Activated CD4-positive, alpha-beta T cell treated with anti-CD3 and anti-CD28 coated beads, Interleukin-2, amount 50 U/mL, for 24 hours (primary cell): ENCODE measurements at places on chromosomes 12 and 14.

- no peak for DNase-seq
Observed at GRCh38 chr12:124699909-124700308, 132.5 kb upstream of the NCOR2 start.

GRCh38 chr14:93064411-93065271 lies 51.1 kb downstream of the ITPK1 start:
- no peak for DNase-seq

DNA sequence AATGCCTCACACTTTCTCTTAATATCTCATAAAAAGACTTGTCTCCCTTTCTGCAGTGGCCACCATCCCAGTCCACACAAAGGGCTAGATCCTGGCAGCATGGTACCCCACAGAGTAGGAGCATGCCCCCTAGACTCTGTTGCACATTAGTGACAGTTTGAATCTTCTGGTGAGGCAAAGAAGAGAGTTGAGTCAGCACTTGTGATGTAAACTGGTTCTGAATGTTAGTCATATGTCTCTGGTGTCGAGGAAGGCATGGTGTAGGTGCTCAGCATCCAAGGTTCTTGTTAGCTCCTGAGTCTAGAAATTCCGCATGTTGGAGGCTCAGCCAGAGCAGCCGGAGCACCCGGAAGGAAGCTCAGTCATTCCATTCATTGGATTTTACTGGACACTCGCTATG lies 9.8 kb downstream of the TTC9 start:
- no peak for DNase-seq

DNA sequence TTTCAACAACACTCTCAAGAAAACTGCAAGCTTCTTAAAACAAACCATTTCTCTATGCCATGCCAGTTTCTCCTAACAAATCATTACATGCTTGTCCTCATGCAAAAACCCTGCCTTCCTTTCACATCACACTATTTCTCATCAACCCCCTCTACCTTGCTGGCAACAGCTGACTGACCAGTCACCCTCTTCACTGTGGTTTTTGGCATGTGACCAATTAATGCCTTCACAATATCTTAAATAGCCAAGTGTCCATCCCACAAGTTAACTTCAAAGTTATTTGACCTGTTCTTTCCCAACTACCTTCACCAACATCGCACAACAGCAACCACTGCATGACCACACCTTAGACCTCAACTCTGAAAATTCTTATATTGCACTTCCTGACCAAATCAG lies 159.6 kb downstream of the CEP128 start:
- no peak for DNase-seq

GRCh38 chr14:29895591-29896083 lies 32.0 kb downstream of the PRKD1 start:
- no peak for DNase-seq

DNA sequence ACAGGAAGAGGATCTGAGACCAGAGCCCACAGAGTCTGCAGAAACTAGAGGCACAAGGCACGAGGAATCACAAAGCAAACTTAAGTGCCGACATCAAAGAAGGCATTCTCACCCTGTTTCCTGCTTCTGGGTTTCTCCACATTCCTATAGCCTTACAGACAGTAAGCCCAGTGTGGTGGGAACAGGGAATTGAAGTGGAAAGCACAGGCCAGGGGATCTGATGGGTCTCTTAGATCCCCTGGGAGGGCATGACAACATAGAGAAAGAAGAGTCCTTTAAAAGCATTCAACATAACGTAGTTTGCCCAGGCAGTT lies 75.6 kb upstream of the FRMD6 start:
- DNase-seq: no peak

DNA sequence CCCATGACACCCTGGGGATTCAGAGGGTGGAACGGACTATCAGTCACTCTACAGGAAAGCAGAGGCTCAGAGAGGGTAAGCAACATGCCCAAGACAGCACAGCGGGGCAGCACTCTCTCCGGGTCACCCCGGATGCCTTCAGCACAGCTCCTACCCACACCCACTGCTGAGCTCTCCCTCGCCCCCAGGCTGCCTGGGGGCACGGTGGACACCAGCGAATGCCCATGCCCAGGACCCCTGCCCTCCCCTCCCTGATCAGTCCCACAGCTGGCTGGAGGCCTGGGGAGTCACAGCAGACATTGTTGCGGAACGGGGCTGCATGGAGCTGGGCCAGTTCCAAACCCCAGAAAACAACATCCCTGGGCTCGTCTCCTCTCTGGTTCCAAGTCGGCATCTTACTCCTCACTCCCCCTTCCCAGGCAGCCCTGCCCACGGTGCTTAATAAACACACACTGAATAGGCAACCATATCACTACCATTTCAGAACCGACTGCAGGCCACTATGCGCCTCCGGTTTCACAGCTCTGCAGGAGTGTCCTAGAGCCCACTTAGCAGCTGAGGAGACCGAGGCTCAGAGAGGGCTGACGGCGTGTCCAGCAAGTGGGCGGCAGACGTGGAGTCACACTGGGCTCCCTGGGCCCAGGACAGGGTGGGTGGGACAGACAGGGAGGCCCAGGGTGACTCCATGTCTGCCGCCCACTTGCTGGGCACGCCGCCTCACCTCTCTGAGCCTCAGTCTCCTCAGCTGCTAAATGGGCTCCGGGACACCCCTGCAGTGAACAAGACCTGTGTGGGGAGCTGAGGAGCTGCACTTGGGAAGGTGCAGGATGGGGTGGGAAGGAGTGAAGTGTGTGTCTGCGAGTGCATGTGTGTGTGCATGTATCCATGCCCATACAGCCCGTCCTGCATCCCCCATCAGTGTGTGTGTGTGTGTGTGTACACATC lies 27.0 kb downstream of the CCDC85C start:
- no peak for DNase-seq

DNA sequence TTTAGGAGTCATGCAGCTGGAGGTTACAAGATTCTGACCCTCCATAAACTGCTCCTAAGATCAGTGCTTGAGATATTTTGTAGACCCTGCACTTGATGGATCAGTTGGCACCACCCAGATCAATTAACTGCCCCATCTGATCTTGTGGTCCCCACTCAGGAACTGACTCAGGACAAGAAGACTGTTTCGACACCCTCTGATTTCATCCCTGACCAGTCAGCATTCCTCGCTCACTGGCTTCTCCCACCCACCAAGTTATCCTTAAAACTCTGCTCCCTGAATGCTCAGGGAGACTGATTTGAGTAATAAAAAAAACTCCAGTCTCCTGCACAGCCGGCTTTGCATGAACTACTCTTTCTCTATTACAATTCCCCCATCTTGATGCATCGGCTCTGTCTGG lies 360.2 kb downstream of the GALC start:
- no peak for DNase-seq

DNA sequence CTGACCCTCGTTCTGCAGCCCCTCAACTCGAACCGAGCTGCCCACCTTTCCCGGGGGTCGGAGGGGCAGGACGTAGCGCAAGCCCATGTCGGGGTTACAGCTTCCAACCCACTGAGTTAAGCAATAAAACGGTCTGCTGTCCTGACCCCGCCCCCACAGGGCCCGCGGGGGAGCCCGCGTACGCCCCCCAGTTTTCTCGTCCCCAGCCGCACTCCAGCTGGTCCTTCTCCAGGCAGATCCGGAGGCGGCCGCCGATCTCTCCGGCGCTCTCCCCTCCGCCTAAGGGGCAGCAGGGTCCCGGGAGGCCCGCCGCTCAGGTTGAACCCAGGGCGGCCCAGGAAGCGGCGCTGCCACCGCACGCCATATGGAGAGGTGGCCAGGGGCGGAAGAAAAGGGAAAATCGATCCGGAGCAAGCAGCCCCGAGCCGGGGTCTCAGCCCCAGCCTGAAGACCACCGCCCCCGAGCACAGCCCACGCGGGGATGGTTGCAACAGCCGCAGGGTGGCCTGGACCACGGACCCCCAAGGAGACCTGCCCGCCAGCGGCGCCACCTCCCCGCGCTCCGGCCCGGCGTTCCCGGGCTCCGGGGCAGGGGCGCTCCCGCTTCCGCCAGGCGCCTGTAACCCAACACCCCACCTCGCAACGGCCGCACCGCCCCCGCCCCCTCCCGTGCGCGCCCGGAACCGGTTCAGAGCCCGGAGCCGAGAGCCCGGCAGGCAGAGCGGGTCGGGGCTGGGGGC lies 760 bp downstream of the ACTN1 start:
- no peak for DNase-seq

DNA sequence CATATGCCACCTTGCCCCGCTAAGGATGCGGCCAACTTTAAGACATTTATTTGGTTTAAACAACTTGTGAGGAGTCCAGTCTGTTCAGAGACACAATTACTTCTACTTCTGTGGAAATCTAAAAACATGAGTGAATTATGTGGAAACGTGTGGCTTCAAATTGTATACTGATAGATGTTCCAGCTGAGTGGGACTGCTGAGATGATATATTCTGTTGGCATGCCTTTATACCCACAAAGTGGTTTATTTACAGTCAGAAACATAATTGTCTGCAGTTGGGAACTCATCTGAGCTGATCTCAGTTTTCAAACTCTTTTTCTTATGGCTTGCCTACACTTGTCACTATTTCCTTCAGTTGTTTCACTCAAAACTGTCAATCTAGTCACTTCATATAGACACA lies 67.8 kb downstream of the FLRT2 start:
- DNase-seq: no peak

DNA sequence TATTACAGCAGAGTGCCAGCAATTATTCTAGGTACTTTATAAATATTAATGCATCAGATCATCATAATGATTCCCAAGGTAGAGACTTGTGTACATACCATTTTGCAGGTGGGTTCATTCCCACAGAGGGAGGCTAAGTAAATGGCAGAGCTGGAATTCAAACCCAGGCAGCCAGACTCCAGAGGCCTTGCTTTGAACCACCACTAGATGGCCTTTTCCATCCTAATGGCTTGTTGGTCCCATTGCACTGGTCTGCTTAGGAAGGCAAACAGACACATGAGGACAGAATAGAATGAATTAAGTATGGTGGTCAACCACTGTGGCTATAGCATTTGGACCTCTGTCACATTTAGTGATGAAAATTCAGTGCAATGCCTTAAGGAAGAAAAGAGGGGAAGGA lies 158.7 kb downstream of the METTL25 start:
- DNase-seq: no peak

GRCh38 chr12:65891987-65892481 lies 67.8 kb downstream of the HMGA2 start:
- DNase-seq: no peak

DNA sequence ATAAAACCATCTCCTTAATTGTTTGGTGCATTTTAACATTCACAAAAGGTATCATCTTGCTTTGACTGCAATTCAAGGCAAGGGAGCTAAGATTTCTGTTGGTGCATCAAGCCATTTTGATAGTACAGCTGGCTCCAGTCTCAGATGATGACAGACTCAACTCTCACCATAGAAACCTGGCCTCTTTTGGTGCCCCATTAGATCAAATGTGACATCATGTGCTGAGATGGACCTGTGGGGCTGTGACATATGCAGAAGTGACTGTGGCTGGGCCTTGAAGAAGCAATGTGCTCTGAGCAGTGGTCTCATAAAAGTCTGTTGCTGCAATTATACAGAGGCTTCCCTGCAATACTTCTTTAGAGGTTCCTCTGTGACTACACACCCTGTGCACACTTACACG lies 88.4 kb downstream of the SLC2A13 start:
- DNase-seq: no peak

DNA sequence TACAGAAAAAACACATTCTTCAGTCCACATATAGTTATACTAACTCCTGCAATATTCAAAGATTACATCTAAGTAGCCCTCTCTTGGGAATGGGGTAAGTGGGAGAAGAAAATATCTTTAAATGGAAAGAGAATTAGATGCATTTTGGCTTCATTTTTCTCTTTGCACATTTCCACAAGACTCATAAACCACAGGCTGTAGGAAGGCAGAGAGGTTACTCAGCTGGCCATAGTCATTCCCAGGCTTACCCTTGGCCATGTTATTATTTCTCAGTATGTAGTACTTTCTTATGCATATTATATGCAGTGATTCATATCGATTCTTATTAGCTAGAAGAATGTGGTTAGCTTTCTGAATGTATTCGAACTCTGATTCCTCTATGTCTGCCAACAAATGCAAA lies 92.2 kb downstream of the PTPRR start:
- DNase-seq: no peak

DNA sequence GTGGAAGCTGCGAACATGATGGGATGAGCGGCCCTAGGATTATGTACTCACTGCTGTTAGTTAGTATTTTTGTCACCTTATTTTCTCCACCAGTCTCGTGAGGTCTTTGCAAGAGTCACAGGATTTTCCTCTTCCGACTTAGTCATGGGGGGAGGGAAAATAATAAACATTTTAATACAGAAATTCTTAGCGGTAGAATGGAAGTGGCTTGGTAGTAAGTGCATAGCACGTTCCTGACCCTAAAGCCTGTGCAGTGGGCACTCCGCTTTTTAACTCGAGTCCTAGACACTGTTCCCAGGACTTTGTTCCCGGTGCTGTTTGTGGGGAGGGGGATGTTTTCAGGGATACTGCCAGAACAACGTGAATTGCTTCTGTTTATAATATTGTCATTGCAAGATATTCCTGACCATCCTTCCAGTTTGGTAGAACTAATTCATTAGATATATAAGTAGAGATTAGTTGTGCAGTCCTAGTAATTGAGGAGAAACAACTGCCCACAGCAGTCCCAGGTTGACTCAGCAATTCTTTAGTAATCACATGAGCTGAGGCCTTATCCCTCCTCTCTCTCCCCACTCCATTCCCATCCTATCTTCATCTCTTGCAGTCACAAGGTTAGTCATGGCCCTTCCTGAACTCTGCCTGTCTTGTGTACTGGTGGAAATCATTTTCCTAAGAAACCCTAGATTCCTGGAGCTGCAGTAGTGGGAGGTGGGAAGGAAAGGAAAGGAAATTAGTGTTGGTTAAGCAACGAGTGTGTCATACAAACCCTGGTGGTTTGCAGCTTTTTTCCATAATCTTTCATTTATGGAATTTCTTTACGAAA lies 799 bp downstream of the SLC38A6 start:
- DNase-seq: no peak

GRCh38 chr12:29242921-29243431 lies 93.9 kb downstream of the FAR2 start:
- no peak for DNase-seq

- no peak for DNase-seq
Observed at GRCh38 chr12:20272801-20273200, 95.5 kb upstream of the PDE3A start.

- DNase-seq: no peak
Observed at GRCh38 chr12:44835641-44836379, 40.3 kb downstream of the NELL2 start.

DNA sequence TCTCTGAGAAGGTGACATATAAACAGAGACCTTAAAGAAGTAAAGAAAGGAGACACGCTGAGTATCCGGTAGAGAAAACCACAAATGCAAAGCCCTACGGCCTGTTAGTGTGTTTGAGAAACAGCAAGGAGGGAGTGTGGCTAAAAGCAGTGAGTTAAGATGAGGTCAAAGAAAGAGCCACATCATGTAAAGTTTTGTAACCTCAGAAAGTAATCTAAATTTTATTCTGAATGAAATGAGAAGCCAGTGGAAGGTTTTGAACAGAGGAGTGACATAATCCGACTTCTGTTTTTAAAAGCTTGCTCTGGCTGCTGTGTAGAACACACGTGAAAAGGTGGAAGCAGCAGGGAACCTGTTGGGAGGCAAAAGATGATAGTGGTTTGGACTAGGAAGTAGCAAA lies 32.6 kb downstream of the PPP2R5E start:
- no peak for DNase-seq

- DNase-seq: no peak
Observed at GRCh38 chr12:119369907-119370546, 35.5 kb downstream of the CCDC60 start.

- no peak for DNase-seq
Observed at GRCh38 chr12:65937161-65937641, 112.9 kb downstream of the HMGA2 start.
